ENCODE measurements at places on chromosomes 5 and 9. TPM values are rescaled to one million over a fixed set of nuclear protein-coding genes. Genes with fewer than 3 reads are reported as not detected.

- H3K27ac ChIP-seq: no peak overlapping the region
- peaks cover 13% of the 10 kb centered on the region for H3K27me3 ChIP-seq
- no peaks in the 10 kb centered on the region for H3K4me1 ChIP-seq
- H3K4me3 ChIP-seq: no peak overlapping the region
- no peaks in the 10 kb centered on the region for H3K36me3 ChIP-seq
Observed at GRCh38 chr9:922171-922570, 54.3 kb upstream of the DMRT3 start.

GRCh38 chr5:52947851-52948250, 41.3 kb upstream of the ITGA2 start:
- H3K27ac ChIP-seq: no peak overlapping the region
- H3K4me1 ChIP-seq: peaks cover 29% of the 10 kb centered on the region
- no peak overlapping the region for H3K4me3 ChIP-seq
- H3K36me3 ChIP-seq: no peaks in the 10 kb centered on the region

- no peak for DNase-seq
- 0 out of 2 replicates have a peak, but pooled peaks cover 3% of the 10 kb centered on the region for H3K36me3 ChIP-seq
Observed at GRCh38 chr9:20790721-20791120, 106.7 kb downstream of the FOCAD start.

DNA sequence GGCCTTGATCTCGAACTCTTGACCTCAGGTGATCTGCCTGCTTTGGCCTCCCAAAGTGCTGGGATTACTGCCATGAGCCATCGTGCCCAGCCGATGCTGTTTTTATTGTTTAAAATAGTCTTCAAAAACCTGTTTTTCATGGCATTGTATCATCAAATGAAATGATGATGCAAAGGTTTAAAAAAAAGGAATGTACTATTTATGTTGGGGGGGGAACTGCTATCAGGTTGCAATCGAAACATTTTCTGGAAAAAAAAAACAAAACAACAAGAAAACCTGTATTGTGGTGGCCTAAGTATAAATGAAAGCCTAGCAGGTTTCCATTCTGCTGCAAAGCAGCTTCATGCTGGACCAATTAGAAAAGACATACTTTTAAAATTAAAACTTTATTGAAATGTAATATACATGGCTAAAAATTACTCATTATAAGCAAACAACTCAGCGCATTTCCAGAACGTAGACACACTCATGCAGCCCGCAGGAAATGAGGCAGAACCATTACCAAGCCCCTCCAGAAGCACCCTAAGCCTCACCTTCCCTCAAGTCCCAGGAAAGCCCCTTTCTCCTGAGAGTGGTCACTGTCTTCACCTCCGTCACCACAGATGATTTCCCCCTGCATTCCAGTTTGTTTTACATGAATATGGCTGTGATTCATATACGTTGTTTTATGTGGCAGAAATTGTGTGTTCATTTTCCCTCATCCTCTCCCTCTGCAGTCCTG, 19.0 kb downstream of the GPR107 start:
- H3K27ac ChIP-seq: peak overlapping the region; percentile 69
- H3K4me1 ChIP-seq: peaks cover 7% of the 10 kb centered on the region
- peaks cover 6% of the 10 kb centered on the region for H3K36me3 ChIP-seq
- DNase-seq: peak; percentile 60

DNA sequence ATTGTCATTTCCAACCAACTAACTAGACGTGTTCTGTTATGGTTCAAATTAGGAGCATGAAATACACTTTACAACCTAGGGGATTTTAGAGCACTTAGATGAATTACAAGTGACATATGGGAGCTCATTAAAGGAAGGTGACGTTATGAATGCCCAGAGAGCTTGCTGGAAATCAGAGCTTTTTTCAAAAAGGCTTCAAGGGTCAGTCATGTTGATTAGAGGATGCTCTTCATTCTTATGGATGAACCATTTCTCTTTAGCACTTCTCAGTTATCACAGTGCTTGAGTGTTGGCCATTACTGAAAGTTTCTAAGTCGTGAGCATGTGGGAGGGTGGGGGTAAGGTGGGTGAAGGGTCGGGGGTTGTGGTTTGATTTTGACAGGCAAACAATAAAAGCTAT, 1245.5 kb upstream of the DMAC1 start:
- no peaks in the 10 kb centered on the region for H3K36me3 ChIP-seq
- H3K4me3 ChIP-seq: no peak overlapping the region
- no peaks in the 10 kb centered on the region for H3K4me1 ChIP-seq
- no peak for DNase-seq

GRCh38 chr9:8651846-8652215, 852.3 kb upstream of the DMAC1 start:
- no peaks in the 10 kb centered on the region for H3K36me3 ChIP-seq
- H3K27me3 ChIP-seq: no peaks in the 10 kb centered on the region
- no peak for DNase-seq
- no peak overlapping the region for H3K4me3 ChIP-seq

DNA sequence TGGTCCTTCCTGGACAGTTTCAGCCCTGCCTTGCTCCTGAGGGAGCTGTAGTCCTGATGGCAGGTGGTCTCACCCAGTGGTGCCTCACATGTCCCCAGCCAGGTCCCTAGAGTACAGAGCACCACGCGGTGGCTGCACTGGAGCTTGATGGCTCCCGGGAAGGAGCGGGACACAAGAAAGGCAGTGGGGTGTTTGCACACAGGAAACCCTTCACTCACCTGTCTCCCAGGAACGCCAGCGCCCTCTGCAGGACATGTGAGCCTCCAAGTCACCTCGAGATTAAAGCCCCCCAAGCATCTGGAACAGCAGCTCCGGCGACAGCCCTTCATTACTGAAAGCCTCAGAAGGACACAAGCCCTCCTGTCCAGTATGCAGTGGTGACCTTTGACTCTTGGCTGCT, 19.9 kb upstream of the TMEM250 start:
- H3K4me3 ChIP-seq: no peak overlapping the region
- H3K36me3 ChIP-seq: no peaks in the 10 kb centered on the region
- no peaks in the 10 kb centered on the region for H3K4me1 ChIP-seq
- peak; percentile 58 for DNase-seq
- H3K27me3 ChIP-seq: no peaks in the 10 kb centered on the region

SPINK6 gene
- not detected for total RNA-seq

ECSCR gene
- total RNA-seq: 0.36 TPM

Data from PC-3 (cell line).